Endodermal cell (in vitro differentiated cells): ENCODE measurements at places on chromosomes 12 and 14.

DNA sequence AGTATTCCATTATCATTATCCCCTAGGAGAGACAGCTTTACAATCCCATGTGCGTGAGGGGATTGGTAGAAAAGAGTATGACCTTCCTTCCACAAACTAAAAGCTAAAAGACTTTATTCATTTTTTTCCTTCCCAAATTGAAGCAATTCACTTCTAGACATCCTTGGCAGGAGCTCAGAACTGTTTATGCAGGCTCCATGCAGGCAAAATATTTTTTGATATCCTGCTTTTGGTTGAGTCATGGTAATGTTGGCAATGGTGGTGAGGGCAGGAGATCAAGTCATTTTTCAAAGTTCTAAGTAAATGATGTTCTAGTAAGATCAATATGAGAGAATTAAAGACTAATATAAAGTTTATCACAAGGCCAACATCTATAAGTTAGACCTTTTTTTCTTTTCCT lies 1.3 kb upstream of the PLEKHG7 start:
- no peak for DNase-seq

- peak; percentile 96 for DNase-seq
Measured at GRCh38 chr12:18752280-18752920, 14.5 kb downstream of the CAPZA3 start.

GRCh38 chr12:18922851-18923250 lies 184.9 kb downstream of the CAPZA3 start:
- no peak for DNase-seq

DNA sequence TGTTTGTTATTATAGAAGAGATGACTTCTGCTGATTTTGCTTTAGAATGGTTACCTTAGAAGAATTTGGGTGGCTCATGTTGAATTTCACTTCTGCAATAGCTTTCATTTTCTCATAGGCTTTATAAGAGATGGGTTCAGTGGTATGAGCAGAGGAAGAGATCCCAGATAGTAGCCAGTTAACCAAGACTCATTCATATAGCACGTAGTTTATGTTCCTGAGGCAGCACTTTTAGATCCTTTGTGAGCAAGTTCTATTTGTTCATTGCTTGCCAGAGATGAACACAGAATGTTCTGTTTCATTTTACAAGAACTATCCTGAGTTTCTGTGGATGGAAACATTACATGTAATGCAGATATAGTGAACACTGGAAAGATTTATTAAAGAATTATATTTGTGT lies 32.2 kb downstream of the RAB21 start:
- no peak for DNase-seq

- no peak for DNase-seq
Measured at GRCh38 chr12:47778881-47779280, 5.8 kb downstream of the SLC48A1 start.

DNA sequence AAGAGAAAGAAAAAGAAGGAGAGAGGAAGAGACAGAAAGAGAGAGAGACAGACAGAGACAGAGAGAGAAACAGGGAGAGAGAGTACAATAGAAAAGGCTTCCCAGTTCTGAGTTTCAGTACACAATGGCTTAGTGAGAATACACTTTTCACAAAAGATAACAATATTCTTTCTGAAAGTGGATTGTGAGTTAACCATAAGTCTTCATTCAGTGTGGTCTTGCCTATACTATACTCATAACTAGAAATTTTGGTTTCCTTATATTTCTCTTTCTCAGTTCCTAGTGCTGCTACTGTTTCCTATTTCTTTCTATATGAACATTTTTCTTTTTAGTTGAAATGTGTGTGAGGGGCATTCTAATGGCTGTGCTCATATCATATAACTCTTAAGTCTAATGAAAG lies 9.3 kb downstream of the CD163L1 start:
- DNase-seq = no peak

DNA sequence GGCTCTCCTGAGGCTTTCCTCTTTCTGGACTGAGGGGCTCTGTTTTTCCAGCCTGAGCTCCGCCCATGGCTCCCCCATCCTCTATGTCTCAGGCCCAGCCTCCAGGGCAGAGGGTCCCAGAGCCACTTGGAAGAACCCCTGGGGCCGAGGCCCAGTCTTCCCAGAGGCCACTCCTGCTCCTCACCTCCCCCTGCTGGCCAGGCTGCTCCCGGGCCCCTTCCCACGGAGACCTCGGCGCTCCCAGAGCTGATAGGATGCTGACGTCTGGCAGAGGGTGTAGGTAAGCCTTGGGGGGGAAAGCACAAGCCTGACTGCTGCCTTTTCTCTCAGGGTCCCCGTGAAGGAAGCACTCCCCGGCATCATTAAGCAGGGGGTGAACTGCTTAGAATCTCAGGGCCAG lies 51.4 kb downstream of the ERH start:
- peak; percentile 97 for DNase-seq

DNA sequence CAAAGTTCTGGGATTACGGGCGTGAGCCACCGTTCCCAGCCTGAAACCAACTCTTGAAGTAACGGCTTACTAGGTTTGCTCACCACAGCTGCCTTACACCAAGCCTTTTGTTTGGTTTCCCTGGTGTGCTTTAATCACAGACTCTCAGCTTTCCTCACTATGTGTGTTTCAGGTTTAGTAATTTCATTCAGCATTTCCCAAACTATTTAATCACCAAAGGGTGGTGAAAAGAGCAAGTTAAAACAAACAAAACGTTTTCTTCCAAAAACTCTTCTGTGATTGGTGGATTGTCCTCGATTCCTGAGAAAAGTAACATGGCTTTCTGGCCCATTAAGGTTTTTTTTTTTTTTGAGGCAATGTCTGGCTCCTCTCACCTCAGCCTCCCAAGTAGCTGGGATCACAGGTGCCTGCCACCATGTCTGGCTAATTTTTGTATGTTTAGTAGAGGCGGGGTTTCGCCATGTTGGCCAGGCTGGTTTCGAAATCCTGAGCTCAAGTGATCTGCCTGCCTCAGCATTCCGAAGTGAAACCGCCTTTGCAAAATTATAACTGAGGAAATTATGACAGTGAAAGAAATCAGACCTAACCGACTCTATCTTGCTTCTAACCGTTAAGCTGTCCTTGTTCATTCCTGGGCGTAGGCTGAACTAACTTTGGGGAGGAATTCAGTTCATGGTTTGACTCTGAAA lies 1.5 kb upstream of the ZFYVE26 start:
- no peak for DNase-seq

DNA sequence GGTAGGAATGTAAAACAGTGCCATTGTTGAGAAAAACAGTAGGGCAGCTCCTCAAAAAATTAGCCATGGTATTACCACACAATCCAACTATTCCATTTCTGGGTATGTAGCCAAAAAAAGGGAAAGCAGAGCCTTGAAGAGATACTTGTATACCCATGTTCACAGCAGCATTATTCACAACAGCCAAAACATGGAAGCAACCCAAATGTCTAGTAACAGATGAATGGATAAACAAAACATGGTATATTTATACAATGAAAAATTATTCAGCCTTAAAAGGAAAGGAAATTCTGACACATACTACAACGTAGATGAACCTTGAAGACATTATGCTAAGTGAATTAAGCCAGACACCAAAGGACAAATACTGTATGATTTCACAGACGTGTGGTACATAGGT lies 67.6 kb upstream of the GNG2 start:
- no peak for DNase-seq

- no peak for DNase-seq
Measured at GRCh38 chr12:82660541-82661325, 26.0 kb upstream of the TMTC2 start.

- peak; percentile 13 for DNase-seq
Measured at GRCh38 chr12:94621662-94622359, 28.5 kb downstream of the TMCC3 start.

- DNase-seq = peak; percentile 80
Measured at GRCh38 chr14:64293976-64294671, at the start of gene ESR2. Gene ESR2 (minus strand): TSS chr14:64294371. CDS start chr14:64282985, 11,386 bp downstream.

- DNase-seq = peak; percentile 84
Measured at GRCh38 chr14:64688811-64689281, 15.4 kb upstream of the PLEKHG3 start.

- DNase-seq = no peak
Measured at GRCh38 chr14:92549859-92550230, 36.3 kb downstream of the RIN3 start.

DNA sequence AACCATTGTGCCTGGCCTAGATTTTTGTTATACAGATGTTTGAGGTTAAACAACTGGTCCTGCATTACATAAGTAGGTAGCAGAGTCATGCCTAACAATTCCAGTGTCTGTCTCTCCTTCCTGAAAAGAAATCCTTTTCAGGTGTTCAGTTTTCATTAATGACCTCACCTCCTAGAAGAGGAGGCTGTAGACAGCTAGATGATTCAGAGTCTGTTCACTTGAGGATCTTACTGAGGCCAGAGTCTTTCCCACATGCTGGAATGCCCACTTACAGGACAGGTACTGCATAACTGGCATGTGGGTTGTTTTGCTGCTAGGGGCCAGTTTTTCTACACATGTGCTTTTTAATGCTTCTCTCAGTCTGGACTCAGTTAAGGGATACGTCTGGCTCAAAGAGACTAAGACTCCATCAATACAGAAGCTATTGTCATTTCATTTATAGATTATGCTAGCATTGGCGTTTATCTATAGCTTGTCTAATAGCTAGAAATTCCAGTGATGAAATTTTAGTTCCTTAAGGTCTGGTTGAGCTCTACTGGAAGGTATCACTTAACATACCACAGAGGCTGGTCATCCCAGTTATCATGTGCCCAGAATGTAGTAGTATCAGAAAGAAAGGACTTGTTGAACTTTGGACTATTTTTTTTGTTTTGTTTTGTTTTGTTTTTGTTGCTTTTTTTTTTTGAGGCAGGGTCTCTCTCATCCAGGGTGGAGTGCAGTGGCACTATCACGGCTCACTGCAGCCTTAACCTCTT lies 206.4 kb downstream of the ERC1 start:
- no peak for DNase-seq

GRCh38 chr14:100712490-100712889 lies 14.2 kb upstream of the DLK1 start:
- DNase-seq = no peak

DNA sequence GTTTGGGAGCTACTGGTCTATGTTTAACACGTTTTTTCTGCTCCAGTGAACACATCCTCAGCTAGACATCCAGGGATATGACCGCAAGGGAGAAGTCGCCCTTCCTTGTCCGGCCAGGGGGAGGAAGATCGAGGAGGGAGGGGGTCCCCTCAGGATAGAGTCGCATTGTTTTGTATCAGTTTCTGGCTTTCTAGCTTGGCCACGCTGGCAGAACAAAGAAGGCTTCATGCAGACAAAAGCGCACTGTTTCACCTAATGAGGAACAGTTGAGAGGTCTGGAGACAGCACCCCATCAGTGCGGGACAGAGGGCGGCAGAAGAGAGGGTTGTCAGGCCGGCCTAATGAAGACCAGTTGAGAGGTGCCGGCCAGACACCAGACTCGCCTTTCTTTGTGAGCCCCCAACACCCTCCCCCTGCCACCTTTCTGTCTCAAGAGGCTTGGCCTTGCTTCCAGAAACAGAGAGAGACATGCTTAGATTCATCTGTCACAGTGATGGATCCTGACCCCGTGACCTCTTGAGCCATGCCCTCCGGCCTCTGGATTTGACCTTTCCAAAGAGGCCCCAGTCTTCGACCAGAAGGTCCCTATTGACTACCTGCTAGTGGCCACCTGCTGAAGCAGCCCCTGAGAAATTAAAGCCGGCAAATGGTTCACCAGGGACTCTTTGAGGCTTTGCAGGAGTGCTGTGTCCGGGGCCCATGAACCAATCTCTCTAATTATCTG lies 254.7 kb upstream of the TBX3 start:
- DNase-seq = no peak

- no peak for DNase-seq
Measured at GRCh38 chr12:11580125-11580751, 69.2 kb upstream of the ETV6 start.
